A549 treated with CORT108297 at 1 μM for 4 hours (cell line): ENCODE measurements at places on chromosomes 16 and 17. TPM values are rescaled to one million over a fixed set of nuclear protein-coding genes. Genes with fewer than 3 reads are reported as not detected.

JUP gene
- total RNA-seq = 86.6 to 131 TPM (median 125 TPM) in 5 replicates

AMFR gene
- 57.4 to 72.4 TPM (median 64.9 TPM) in 5 replicates for total RNA-seq

RHBDF2 gene
- 55.1 to 74.7 TPM (median 68.7 TPM) in 5 replicates for total RNA-seq

SLC5A10 gene
- 0.12 to 0.38 TPM (median 0.20 TPM) in 5 replicates for total RNA-seq
